Activated naive CD8-positive, alpha-beta T cell treated with anti-CD3 and anti-CD28 coated beads for 36 hours (primary cell): ENCODE measurements at places on chromosomes 3 and 15.
A peak's percentile ranks its signal among the peaks of the same experiment; 100 is the strongest.

DNA sequence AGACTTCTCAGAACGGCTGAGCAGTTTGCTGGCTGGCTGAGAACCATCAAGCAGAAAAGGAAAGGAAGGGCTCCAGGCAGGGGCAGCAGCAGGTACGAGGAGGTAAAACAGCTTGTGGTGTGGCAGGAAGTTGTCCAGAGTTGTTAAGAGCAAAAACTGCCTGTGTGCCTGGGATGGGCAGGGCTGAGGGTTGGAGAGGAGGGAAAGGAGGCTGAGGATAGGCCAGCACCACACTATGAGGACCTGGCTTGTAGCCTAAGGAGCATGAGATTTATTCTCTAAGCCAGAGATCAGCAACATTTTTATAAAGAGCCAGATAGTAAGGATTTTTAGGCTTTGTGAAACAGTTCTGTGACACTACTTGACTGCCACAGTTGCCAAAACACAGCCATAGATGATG, 8.0 kb downstream of the IGSF10 start:
- DNase-seq, result no peak

DNA sequence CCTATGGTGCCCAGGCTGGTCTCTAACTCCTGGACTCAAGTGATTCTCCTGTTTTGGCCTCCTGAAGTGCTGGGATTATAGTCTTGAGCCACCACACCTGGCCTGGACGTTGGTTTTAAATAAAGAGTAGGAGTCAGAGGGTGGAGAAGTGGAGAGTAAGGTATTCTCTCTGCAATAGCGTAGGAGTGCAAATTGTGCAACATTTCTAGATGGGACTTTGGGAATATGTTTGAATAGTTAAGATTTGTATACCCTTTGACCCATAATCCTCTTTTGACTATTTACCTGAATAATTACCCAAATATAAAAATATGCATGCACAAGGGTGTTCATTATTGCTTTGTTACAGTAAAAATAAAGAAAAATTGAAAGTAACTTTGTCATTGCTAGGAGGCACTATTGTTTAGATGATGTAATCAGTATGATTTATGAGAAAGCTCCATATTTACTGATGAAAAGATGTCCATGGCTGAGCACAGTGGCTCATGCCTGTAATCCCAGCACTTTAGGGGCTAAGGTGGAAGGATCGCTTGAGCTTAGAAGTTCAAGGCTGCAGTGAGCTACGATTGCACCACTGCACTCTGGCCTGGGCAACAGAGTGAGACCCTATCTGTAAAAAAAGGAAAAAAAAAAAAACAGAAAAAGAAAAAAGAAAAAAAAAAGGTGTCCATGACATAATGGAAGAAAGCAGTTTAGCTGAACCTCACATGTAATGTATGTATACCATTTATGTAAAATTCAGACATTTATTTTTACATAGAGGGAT, 15.1 kb upstream of the XYLB start:
- no peak for DNase-seq

DNA sequence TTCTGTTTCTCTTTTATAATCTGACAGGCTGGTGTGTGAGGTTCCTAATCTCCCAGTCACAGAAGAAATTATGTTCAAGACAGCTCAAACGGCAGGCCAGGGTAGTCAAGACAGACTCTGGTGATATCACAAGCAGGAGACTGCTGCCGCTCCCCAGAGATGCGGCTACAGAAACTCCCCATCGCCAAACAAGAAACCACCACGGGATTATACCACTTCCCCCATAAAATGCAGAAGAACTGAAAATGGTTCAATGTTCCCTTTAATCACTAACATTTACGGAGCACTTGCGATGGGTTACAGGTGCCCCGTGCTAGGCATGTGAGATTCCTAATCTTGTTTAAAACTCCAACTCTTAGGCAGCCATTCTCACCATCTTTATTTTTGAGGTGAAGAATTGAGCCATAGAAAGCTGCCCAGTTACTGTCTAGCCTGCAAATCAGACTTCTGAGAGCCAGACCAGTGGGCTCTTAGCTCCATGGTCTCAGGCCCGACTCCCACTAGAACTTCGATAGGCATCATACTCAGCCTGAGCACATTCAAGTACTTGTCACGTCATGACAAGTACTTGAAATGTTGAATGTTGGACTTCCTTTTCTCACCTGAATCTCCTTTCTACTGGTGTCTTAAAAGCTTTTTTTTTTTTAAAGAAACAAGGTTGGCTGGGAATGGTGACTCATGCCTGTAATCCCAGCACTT, 58.4 kb downstream of the TBC1D2B start:
- no peak for DNase-seq

GRCh38 chr15:88002706-88003105, 253.8 kb downstream of the NTRK3 start:
- DNase-seq, result no peak

GRCh38 chr15:100765467-100766241, 114.0 kb upstream of the ALDH1A3 start:
- DNase-seq, result no peak

DNA sequence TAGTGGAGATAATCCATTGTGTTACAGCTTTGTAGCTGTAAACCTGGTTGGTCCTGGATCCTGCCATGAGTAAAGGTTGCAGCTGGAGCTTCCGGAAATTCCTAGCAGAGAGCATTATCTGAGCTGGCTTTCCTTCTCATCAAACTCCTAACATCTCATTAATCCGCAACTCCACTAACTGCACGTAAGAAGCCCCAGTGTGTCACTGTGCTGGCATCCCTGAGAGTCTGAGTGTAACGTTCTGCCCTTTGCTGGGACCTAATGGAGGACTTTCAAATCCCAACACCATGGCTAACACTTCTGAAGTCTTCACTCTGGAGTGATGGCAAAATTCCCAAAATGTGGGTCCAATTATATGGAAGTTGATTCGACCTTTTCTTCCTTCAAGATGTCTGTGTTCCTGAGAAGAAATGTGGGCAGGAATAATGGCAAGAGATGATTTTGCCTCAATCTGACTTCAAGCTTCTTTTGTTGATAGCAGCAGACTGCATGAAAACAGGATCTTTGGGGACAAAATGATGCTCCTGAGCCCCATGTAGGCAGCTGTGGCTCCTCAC, 9.6 kb upstream of the TRPM1 start:
- no peak for DNase-seq

DNA sequence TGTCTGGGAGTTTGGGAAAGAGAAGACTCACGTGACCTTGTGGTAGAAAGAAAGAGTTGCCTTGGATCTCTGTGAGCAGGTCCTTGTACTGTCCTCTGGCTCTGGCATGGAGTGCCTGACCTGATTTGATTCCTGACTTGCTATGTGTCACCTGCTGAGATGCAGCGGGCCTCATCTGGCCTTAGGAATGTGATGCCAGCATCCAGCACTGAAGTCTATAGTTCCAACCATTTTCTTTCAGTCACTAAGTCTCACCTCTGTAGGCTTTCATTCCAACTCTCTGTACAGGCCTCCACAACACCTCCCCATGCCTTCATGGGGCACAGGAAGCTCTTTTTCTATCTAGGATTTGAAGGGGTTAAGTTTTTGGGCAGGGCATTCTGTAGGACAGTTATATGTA, 12.1 kb upstream of the OXSR1 start:
- no peak for DNase-seq

DNA sequence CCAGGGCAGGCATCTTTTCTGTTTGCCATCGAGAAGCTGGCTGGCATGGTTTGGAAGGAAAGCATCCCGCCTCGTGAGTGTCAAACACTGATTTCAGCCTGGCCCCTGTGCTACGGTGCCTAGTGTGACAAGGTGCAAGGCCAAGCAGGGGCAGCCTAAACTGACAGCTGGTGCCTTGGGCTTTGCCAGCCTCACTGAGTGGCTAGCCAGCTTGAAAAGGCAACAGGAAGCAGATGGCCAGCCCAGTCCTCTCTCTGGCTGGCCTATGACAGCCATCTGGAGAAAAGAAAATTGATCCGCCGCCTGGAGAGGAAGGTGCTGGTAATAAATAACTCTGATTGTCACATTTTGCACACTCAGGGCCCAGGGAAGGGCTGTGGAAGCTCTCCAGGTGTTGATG, 52.2 kb downstream of the C3orf85 start:
- DNase-seq, result no peak

DNA sequence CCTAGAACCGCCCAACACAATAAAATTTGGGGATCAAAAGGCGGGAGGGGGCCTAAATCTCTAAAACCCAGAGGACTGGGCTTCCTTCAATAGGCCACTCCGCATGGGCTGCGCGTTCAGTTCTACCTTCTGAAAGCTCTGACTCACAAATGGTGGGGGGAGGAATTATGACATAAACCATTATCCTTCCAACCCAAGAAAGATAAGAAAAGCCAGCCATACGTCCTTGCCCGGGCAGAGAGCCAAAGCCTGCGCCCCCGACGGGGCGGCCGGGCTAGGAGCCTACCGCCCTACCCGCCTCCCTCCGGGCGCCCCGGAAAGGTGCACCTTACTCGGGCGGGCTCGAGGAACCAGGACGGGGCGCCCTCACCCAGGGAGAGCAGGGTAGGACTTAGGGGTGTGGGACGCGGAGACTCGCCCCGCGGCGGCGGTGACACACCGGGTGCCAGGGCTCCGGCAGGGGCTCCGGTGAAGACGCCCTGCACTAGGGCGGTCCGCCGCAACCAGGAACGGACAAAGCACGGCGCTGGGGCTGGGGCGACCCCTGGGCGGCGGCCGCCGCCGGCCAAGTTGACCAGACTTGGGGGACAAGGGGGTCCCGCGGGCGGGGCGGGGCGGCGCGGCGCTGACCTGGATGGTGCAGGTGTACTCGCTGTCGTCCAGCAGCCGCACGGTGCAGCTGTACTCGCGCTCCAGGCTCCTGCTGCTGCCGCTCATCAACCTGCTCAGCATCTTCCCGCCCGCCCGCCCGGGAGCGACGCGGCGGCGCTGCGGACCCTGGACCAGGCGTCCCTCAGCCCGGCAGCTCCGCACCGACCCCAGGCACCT, 534 bp downstream of the FRMD5 start:
- peak; percentile 57 for DNase-seq

- no peak for DNase-seq
Observed at GRCh38 chr15:49383266-49383665, 39.8 kb upstream of the FGF7 start.

GRCh38 chr15:70672081-70672480, 91.3 kb downstream of the UACA start:
- no peak for DNase-seq

- DNase-seq, result no peak
Observed at GRCh38 chr15:76327191-76328105, 9.1 kb upstream of the ISL2 start.

- DNase-seq, result no peak
Observed at GRCh38 chr3:28191363-28191762, 50.1 kb upstream of the CMC1 start.

GRCh38 chr3:59605318-59605717, 555.5 kb upstream of the CFAP20DC start:
- DNase-seq, result no peak

DNA sequence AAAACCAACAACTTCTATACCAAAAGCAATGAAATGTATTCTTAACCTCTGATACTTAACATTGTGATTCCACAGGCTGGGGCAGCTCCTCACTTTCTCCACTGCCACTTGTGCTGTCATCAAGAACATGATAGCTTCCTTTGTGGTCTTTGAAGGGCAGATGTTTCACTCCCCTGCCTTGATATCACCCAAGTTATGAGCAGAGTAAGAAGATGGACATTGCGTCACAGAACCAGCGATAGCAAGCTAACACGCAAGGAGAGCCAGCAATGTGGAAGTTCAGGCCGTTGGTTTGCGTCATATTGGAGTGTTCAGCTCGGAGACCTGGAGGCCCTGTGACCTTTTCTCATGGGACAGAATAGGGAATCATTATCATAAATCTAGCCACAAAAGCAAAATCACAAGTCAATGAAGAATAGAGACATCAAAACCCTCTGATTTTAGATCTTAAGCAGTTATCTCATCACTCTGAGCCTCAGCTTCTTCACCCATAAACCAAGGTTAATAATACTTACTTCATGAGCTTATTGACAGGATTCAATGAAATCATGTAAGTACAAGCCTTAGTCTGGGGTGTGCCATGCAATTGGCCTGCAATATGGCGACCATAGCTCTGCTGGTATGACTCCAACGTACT, 183.8 kb upstream of the THBS1 start:
- DNase-seq, result no peak
